ENCODE measurements at places on chromosomes 2 and 18.

DNA sequence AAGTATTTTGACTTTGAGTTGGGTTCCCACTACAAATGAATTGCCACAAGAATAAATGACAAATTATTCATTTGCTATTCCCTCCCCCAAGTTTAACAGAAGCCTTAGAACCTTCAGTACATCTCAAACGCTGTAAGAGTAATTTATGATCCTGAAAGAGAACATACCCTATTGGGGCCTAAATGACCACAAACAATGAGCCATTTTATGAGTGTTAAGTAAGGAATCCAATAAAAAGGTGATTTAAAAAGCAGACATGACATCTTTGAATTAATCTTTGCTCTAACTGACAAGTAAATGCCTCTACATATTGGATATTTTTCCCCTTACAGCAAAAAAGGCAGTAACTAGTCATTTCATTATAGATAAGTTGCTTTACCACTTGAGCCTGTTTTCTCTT, 136.9 kb downstream of the NRXN1 start:
- DNase-seq, result no peak

GRCh38 chr2:622357-622756, 54.8 kb downstream of the TMEM18 start:
- no peak for DNase-seq

- DNase-seq, result no peak
Observed at GRCh38 chr18:74303936-74304335, 11.7 kb upstream of the C18orf63 start.

DNA sequence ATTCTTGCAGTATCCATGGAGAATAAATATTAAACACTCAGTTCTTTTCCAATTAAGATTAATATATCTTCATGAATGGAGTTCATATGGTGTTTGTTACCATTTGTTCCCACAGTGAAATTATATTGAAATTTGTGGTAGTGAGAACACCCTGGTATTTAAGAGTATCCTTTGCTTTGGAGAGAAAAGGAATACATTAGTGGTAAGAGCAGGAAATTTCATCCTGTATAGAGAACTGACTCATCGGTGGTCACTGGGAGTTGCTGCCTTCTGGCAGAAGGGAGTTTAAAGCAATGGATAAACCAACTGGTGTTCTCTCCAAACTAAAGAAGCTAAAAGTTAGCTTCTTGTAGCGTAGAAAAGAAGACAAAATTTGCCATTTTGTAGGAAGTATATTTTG, 107.3 kb downstream of the MYO1B start:
- peak; percentile 60 for DNase-seq

GRCh38 chr2:99420751-99421299, 69.0 kb downstream of the REV1 start:
- no peak for DNase-seq

- peak; percentile 85 for DNase-seq
Observed at GRCh38 chr2:69789175-69789721, 40.2 kb upstream of the GMCL1 start.

GRCh38 chr2:234752966-234753365, 198.9 kb upstream of the SH3BP4 start:
- no peak for DNase-seq

GRCh38 chr2:106280722-106281446, 86.8 kb upstream of the UXS1 start:
- no peak for DNase-seq

DNA sequence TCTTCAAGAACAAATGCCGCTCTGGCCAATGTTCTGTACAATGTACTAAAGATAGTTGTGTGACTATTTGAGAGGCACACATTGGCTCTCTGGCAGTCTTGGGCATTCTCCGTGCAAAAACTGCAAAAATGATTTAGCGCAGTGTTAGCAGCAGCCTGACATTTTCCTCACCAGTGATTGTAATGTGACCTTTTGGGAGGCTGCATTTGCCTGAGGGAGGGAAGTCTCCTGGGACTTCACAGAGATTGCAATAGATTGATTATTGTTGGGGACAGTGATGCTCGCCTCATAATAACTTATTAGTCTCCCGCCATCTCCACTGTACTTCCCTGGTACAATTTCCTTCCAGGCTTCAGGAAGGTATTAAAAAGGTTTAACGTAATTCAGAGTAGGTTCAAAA, 149.2 kb downstream of the UXS1 start:
- no peak for DNase-seq

DNA sequence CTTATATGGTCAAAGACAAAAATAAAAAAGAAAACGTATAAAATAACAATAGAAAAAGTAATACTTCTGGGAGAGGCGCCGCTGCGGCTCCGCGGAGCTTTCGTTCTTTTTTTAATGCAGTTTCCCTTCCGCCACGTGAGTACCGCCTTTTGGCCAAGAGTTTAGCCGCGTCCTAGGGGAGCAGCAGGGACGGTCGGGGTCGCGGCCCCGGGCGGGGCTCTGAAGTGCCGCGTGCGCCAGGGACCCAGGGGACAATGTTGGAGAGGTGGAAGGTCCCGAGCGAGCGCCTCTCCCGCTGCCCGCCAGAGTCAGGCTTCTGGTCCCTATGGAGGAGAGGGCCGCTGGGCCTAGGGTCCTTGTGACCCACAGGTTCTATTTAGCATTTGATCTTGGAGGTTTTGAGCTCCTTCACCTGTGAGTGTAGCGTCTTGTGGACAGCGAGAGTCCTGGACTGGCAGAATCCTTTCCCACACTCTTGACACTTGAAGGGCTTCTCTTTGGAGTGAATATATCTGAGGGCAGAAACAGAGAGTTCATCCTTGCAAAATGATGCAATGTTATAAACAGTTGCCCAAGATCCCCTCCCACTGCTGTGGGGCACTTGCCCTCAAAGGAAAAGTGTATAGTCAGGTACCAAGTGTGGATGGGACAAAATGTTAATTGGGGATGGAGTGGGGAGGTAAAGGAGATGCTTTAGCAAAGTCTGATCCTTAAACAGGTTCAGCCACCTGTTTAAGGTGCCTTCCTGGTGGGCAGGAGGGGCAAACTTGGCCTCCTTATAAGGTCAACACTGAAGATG, 6.3 kb downstream of the OSR1 start:
- DNase-seq, result no peak

DNA sequence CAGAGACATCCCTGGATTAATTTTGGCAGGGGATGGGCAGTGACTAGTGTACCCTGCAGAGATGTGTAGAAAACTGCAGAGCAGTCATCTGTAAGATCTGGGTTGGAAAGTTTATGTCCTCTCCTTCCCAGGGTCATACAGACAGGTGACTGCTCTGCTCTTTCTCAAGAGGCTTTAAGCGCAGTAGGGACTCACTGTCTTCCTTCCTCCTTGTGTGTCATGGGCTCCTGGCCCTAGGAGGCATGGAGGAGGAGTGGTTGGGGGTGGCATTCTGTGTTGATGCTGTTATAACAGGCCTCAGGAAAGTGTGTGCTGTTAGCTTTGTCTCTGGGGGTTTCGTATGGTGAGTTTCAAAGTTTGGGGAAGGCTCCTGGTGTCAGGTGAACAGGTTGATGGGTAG, 130.5 kb upstream of the MGAT5 start:
- no peak for DNase-seq

DNA sequence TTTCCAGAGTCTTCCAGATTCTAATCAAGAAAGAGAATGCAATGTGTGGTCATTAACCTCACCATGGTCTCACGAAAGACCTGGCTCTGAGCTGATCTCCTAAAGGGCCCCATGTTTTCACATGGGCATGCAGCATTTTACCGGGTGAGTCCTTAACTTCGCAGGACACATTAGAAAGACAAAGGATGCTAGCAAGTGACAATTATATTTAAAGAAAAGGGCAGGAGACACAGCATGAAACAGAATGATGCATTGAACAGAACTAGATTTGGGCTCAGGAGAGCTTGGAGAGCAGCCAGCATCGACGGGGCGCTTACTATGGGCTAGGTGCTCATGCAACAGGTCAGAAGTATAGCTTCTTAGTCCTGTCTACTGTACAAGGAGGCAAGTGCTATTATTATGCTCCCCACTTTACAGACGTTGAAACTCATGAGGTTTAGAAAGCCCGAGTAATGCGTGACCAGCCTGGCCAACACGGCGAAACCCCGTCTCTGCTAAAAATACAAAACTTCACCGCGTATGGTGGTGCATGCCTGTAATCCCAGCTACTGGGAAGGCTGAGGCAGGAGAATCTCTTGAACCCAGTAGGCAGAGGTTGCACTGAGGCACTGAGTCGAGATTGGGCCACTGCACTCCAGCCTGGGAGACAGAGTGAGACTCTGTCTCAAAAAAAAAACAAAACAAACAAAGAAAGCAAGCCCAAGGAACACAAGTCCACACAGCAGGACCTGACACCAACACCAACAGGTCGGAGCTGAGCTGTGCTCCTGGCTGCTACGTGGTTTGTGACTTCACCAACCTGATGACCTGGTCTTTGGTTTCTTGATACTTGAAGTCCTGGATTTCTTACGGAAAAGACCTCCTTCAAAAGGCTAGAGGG, 16.1 kb downstream of the MBP start:
- DNase-seq, result no peak

All from GM04504 (cell line).